ENCODE measurements at places on chromosomes 16 and 17. TPM values are rescaled to one million over a fixed set of nuclear protein-coding genes. Genes with fewer than 3 reads are reported as not detected.
A peak's percentile ranks its signal among the peaks of the same experiment; 100 is the strongest.

- DNase-seq, result peak; percentile 32
Observed at GRCh38 chr17:62807812-62808575, at the start of gene MARCHF10. Gene MARCHF10, minus strand, starts transcription at chr17:62808314. Its CDS starts 6,579 bp downstream, at chr17:62801735.

ANKRD40CL gene
- total RNA-seq, result not detected

GRCh38 chr17:19672009-19672750 lies 23.6 kb downstream of the ALDH3A2 start:
- DNase-seq, result no peak

GRCh38 chr16:17921357-17921978 lies 415.1 kb downstream of the NPIPA8 start:
- peak; percentile 68 for DNase-seq

GJD3 gene
- not detected for total RNA-seq

PLSCR3 gene
- 38.2 TPM for total RNA-seq

EXOC7 gene
- total RNA-seq, result 130 TPM

GRCh38 chr16:74439685-74440084 lies 18.4 kb upstream of the CLEC18B start:
- no peak for DNase-seq

DNA sequence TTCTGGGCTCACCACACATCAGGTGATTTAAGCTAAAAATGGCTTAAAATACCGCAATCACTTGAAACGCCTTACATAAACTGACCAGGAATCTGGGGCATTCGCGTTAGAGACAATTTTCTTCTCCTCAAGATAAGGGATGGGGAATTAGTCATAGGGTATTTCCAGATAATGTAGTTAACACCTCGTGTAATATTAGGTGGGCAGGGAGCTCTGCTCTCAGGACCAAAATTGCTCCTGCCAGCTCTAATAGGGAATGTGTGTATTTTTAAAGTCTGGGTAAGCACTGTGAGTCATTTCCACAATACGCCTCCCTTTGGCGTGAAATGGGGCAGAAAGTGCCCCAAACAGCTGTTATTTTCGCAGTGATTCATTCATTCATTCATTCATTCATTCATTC lies 408.6 kb downstream of the MAF start:
- no peak for DNase-seq

- DNase-seq, result no peak
Observed at GRCh38 chr16:75931970-75932369, 205.7 kb upstream of the CPHXL start.

DNA sequence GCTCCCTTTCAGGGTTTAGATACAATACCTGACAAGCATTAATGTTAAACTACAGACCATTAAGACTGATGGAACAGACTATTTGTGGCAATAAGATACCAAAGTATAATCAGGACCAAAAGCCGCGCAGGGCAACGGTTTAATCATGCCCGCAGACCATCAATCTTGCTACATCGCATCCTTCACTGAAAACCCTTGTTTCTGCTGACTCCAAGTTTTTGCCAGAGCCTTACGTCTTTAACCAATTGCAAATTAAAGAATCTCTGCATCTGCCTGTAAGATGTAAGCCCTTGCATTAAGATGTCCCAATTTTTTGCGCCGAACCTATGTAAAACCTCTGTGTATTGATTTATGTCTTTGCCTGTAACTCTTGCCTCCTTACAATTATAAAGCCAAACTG lies 94.2 kb upstream of the RBBP6 start:
- no peak for DNase-seq

GRCh38 chr16:15648135-15648730 lies 1.8 kb upstream of the NDE1 start:
- no peak for DNase-seq

- DNase-seq, result no peak
Observed at GRCh38 chr17:80824549-80825470, 166.8 kb upstream of the CHMP6 start.

SPATA32 gene
- not detected for total RNA-seq

- no peak for DNase-seq
Observed at GRCh38 chr17:58314706-58315015, 13.9 kb downstream of the TSPOAP1 start.

DNA sequence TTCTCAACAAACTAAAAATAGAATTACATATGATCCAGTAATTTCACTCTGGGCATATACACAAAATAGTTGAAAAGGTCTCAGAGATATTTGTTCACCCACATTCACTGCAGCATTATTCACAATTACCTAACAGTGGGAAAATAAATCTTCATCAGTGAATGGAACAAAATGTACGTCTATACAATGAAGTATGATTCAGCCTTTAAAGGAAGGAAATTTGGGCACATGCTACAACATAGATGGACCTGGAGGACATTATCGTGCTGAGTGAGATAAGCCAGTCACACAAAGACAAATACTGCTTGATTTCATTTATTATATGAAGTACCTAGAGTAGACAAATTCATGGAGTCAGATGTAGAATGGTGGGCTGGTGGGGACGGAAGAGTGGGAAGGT lies 47.0 kb downstream of the MFSD11 start:
- no peak for DNase-seq

IRX5 gene
- total RNA-seq, result not detected

GRCh38 chr16:85607321-85607765 lies 5.8 kb upstream of the GSE1 start:
- no peak for DNase-seq

DNA sequence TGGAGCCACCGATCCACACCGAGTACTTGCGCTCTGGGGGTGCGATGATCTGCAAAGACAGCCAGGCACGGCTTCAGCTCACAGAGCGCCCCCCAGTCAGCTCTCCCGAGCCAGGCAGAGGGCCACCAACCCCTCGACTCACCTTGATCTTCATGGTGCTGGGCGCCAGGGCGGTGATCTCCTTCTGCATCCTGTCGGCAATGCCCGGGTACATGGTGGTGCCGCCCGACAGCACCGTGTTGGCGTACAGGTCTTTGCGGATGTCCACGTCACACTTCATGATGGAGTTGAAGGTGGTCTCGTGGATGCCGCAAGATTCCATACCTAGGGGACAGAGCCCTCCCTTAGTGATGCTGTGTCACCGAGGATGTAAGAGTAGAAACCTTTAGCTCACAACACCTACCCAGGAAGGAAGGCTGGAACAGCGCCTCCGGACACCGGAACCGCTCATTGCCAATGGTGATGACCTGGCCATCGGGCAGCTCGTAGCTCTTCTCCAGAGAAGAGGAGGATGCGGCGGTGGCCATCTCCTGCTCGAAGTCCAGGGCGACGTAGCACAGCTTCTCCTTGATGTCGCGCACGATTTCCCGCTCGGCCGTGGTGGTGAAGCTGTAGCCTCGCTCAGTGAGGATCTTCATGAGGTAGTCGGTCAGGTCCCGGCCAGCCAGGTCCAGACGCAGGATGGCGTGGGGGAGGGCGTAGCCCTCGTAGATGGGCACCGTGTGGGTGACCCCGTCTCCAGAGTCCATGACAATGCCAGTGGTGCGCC lies 1.6 kb downstream of the ACTG1 start:
- DNase-seq, result peak; percentile 68

DYNLRB2 gene
- not detected for total RNA-seq

DNA sequence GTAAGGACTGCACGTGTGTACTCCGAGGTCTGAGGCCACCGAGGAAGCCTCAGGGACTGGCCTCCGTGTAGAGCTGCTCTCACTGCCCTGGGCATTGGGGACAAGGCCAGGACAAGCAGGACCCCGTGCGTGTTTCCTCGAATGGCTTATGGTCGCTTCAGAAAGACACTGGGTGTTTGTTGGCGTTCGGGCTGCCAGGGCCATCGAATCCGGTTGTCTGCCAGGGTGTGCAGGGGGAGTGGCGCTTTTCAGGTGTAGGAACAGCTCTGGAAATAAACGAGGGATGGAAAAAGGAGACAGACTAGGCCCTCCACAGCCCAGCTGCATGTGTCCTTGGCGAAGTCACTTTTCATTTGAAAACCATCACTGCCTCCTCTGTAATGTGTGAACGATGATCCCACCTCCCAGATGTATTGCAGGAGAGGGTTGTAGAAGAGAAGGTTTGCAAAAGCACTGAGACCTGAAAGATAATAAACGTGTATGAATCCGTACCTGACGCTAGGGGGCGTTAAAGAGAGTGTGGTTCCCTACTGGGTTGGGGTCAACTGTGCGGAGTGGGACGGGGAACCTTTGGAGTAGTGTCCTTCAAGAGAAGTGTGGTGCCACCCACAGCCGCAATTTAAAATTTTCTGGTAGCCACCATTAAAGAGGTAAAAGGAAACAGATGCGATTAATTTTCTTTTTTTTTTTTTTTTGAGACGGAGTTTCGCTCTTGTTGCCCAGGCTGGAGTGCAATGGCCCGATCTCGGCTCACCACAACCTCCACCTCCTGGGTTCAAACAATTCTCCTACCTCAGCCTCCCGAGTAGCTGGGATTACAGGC lies 2.1 kb upstream of the ZSCAN10 start:
- DNase-seq, result no peak

DNA sequence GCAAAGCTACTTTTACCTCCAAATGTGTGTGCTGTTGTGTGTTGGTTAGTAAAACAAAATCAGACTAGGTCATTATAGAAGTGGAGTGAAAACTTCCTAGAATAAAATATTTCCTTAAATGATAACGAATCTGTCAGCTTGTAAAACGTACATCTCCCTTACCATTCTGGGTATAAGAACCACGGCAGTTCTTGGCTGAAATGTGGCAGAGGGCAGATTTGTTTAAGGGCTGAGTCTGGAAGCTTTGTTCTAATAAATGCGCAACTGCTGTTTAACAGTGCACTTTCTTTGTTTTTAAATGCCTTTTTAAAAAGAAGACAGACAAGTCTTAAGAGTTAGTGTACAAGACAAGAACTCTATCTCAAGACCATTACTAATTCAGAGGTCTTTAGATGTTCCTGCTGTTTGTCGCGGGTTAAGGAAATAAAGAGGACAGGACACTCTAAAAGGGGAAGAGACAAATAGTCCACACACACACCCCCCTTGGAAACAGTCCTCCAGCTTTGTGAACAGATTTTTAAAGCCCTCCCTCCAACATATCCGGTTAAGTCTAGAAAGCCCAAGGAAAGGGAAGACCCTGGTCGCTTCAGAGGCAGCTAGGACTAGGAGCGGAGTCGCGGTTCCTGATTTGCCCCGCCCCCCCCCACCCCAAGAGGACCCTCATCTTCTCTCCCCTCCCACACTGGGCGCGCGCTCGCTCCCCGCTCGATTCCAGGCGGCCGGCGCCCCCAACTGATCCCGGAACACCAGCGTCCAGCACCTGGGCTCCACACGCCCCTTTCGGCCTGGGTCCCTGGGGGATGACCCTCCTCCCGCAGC lies 658 bp downstream of the SYNRG start:
- DNase-seq, result peak; percentile 53

DNA sequence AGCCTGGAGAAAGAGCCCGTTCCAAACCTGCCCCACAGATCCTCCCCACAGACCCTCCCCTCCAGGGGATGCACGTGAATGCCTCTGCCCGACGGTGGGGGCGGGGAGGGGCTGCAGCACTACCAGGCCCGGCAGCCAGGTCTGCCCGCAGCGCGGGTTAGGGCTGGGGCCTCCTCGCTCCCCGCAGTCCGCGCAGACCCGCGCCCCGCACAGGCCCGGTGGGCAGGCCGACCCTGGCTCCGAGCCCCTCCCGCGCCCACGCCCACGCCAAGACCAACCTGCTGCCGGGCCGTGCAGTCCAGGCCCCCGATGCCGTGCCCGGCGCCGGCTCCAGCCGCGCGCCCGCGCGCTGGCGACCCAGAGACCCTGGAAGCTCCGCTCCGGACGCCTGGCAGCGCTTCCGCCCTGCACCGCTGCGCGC lies at the start of gene RPUSD1:
Gene RPUSD1 (minus strand): TSS at position 404 of the 421 bp plus-strand sequence. CDS start 644 bp downstream, outside the sequence.
- DNase-seq, result no peak

GRCh38 chr17:34076743-34077631 lies 178.1 kb upstream of the CCL2 start:
- no peak for DNase-seq

DNA sequence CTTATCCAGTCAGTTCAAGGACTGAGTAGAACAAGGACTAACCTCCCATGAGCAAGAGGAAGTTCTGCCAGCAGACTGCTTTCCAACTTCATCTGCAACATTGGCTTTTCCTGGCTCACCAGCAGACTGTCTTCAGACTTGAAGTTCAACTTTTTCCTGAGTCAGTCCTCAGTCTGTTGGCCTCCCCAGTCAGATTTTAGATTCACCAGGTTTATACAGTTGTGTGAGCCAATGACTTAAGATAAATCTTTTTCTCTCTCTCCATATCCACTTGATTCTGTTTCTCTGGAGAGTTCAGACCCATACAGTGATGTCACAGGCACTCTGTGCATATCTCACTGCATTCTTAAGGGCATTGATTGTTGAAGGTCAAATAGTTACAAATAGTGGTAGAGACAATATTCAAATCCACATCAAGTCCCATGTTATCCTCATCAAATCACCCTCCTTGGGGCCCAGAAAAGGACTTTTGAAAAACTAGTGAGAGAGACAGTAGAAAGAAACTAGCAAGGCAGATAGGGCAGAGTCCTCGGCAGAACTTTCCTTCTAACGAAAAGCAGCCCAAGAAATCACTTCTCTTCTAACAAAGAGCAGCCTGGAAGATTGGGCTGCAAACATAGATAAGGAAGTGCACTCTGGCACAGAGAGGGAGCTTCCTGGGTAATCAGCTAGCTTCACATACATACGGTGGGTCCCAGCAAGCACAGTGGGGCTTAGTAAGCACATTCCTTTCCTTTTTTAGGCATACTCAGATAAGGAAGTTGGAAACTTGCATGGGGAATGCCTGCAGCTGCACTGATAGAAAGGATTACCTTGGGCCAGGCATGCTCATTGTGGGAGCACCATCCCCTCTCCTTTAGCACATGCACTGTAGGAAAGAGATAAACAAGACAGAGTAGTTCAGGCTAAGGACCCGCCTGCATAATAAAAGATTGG lies 132.3 kb upstream of the FAM20A start:
- no peak for DNase-seq

GRCh38 chr16:3057181-3058138 lies 8.0 kb upstream of the IL32 start:
- no peak for DNase-seq

- no peak for DNase-seq
Observed at GRCh38 chr16:46700048-46700447, 10.6 kb downstream of the ORC6 start.

GRCh38 chr16:86300746-86301481 lies 209.4 kb upstream of the FOXF1 start:
- DNase-seq, result no peak

SLC38A8 gene
- not detected for total RNA-seq

GRCh38 chr16:28237754-28238357 lies 26.1 kb upstream of the XPO6 start:
- no peak for DNase-seq

NECAB2 gene
- total RNA-seq, result not detected

MOSMO gene
- total RNA-seq, result 10.3 TPM

DNA sequence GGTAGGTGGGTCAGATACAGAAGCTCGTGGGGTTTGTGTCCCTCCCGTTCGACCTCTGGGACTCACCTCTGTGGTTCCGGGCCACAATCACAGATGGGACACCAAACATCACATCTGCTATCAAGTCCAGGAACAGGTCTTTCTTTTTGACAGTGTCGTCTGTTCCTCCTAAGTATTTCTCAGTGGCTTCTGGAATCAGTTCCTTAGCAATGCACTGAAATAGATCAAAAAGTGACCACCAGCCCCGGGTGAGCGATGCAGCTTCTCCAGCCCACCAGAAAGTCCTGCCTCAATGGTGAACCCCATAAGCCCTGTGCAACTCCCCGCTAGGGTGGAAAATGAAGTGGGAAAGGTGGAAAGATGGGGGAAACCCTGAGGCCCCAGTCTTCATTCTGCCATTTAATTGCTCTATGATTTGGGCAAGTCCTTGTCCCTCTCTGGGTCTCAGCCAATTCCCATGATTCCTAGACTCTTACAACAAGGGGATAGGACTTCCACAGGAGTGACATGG lies 22.4 kb downstream of the CES1 start:
- no peak for DNase-seq

Measured in natural killer cell (primary cell).